ENCODE measurements at places on chromosomes 5 and 9. TPM values are rescaled to one million over a fixed set of nuclear protein-coding genes. Genes with fewer than 3 reads are reported as not detected.

GRCh38 chr9:77632652-77633051 is 15.5 kb downstream of the GNA14 start:
- DNase-seq, result no peak

GFI1B gene
- total RNA-seq, result not detected

SLCO6A1 gene
- total RNA-seq, result not detected

DNA sequence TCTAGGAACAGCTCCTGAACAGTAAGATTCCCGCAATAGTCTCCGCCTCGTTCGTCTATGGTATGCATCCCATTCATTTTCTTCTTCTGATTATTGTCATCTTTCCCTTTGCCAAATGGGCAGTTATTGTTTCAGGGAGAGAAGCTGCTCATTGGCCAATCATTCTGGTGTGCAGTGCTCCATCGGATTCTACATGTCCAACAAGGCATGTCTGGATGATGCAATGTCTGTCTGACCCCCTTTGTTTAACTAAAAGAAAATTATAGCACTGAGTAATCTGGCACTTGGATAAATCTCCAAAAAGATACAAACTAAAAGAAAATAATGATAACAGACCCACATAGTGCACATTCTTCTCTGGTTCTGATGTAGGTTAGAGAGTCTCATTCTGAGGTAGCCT is 515.6 kb upstream of the DMAC1 start:
- peak; percentile 57 for DNase-seq

DRD1 gene
- total RNA-seq, result 2.6 TPM

- no peak for DNase-seq
These were observed 659.4 kb upstream of the ADAMTS16 start for GRCh38 chr5:4480528-4481349.

All from fibroblast of lung (primary cell).